ENCODE measurements at places on chromosomes 12 and 14.

GRCh38 chr14:100441271-100441947, 118.3 kb downstream of the SLC25A47 start:
- no peak for DNase-seq

- no peak for DNase-seq
Observed at GRCh38 chr12:5456030-5456429, 24.1 kb downstream of the NTF3 start.

GRCh38 chr14:65361920-65362319, 50.6 kb upstream of the FUT8 start:
- no peak for DNase-seq

GRCh38 chr12:57575771-57576612, 15.0 kb upstream of the PIP4K2C start:
- no peak for DNase-seq

DNA sequence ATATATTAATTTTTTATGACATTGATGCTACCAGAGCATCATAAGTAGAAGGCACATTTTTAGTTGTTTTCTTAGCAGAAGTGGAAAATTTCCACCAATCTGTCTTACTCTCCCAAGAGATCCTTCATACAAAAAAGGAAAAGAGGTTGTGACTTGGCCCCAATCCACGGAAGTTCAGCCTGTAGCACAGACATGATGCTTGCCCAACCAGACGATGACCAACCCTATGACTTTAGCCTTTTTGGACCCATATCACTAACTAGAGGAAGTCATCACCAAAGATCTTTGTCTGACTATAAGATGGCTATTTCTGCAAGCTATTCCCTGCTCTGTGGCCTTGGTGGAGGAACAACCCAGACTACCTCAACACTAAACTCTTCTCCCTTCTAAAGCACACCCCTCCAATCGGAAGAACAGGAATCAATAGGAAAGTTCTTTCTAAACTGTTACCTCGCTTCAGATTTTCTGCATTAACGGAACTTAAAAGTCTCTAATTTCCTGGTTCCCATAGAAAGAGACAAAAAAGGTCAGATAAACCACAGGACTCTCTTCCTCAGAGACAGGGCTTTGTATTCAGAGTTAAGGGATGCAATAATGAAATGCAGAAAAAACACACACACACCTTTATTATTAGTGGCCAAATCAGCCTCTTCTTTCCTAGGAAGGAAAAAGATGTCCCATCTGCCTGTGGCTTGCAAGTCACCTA, 4.1 kb upstream of the RHOJ start:
- no peak for DNase-seq

Measured in nephron progenitor cell (in vitro differentiated cells).